ENCODE measurements at places on chromosomes 13 and 19.
A peak's percentile ranks its signal among the peaks of the same experiment; 100 is the strongest.

DNA sequence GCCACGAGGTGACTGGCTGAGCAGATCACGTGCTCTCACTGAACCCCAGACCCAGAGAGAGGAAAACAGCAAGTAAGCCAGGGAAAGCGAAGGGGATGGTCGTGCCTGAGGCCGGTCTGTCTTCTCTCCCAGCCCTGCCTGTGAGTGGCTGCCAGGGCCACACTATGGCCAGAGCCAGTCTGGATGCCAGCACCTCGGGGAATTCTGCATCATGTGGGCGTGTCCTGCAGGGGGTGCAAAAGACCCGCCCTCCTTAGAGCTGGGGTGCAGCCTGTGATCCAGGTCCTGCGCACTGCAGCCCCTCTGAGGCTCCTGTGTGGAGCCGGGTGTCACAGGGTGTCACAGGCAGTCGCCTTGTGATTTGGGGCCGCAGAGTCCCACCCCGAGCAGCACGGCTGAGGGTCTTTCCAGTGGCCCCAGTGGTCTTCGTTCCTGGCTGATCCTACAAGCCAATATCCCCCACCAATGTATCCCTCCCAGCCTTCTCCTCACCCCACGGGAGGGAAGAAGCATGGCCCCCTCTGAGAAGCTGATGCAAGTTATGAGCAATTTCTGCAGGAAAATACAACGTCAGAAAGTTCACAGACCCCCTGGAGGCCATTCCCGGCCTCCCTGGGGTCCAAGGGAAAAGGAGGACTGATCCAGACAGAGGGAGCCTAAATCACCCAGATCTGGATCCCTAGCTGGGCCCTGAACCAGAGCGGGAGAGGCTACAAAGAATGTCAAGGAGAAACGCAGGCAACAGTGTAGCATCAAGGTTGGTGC is 7.7 kb downstream of the PPP1R12C start:
- DNase-seq = no peak

DNA sequence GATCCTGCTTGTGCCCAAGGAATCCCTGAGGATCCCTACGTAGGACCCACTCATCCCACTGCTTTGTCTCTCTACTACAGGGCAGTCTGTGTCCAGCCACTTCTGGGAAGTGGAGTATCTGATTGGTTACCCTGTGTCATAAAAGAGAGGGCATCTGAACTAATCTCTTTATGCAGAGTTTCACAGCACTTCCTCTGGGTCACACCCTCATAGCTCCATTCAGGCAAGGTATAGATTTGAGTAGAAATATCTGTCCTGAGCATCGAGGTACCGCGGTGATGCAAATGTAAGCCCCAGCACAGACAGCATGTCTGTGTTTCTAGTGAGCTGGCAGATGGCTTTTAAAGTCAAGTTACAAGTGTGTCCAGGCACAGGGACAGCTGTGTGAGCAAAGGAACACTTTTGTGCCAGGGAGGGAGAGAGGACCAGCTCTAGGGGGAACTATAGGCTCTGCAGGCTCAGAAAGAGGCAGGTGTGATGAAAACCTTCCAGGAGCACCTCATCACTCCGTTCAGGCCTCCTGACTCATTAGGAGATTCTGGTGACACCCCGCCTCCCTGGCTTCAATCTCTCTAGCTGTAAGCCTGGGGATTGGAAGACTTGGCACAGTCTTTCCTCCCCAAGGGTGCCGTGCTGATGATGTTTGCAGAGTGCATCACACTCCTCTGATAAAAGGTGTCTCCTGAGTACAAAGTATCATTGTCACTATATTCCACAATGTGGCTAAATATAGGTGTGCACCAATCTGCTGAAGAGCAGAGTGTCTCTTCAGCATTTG is 84.3 kb upstream of the UBL3 start:
- DNase-seq = peak; percentile 14

DNA sequence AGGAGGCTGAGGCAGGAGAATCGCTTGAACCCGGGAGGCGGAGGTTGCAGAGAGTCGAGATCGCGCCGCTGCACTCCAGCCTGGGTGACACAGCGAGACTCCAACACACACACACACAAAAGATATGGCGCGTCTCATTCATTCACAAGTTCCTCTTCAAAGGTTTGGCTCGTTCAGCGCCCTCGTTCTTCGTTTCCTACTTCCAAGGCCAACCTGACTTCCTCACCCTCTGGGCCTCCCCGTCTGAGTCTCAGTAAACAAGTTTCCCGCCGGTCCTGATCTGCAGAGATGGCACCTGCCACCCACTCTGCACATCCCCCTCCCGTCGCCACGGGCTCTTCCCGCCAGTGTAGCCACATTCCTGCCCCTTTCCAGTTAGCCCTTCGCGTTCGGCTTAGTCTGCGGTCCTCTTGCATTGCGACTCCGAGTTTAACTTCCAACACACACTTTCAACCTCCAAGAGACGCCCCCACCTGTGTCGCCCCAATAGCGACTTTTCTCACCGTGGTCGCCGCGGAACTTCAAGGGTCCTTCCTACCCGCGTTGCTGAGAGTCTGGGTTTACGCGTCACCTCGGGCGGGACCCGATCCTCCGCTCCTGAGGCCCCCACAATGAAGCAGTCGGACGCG is 1.3 kb upstream of the BSG start:
- DNase-seq = no peak

GRCh38 chr13:78608688-78609463 is 5.5 kb upstream of the POU4F1 start:
- DNase-seq = no peak

GRCh38 chr19:44645407-44646048 is 1.8 kb downstream of the PVR start:
- no peak for DNase-seq

GRCh38 chr19:8131517-8131916 is 17.9 kb downstream of the FBN3 start:
- DNase-seq = no peak

GRCh38 chr13:23859904-23860303 is 29.3 kb downstream of the MIPEP start:
- DNase-seq = no peak

GRCh38 chr19:14118165-14119051 is 846 bp upstream of the PRKACA start:
- DNase-seq = peak; percentile 75

GRCh38 chr13:23671897-23672296 is 101.7 kb downstream of the TNFRSF19 start:
- no peak for DNase-seq
